H1 (cell line): ENCODE measurements at places on chromosomes 2 and 18. TPM values are rescaled to one million over a fixed set of nuclear protein-coding genes. Genes with fewer than 3 reads are reported as not detected.
A peak's percentile ranks its signal among the peaks of the same experiment; 100 is the strongest.

GRCh38 chr2:27381577-27382181 is 1.1 kb upstream of the ZNF513 start:
- no peak for DNase-seq

DNA sequence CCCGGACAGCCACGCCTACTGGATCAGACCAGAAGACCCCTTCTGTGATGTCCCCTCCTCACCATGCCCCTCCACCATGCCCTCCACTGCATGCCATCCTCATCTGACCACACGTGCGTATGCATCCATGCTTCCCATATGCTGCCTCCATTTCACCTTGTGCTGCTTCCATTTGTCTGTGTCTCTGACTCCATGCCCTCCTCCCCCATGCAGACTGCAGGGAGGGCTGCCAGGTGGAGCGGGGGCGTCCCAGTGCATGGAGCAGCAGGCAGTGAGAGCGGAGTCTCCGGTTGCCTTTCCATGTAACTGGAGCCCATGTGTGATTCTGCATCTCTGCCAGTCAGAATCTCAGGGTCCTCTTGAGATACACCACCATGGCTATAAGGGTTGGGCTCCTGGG is 52.6 kb downstream of the COA5 start:
- no peak for DNase-seq

GRCh38 chr2:66461664-66462500 is 27.0 kb downstream of the MEIS1 start:
- no peak for DNase-seq

The CCBE1 gene
- 2.6 and 4.4 TPM in 2 replicates for total RNA-seq

- DNase-seq: no peak
Measured at GRCh38 chr2:123514613-123515207, 510.4 kb upstream of the CNTNAP5 start.

DNA sequence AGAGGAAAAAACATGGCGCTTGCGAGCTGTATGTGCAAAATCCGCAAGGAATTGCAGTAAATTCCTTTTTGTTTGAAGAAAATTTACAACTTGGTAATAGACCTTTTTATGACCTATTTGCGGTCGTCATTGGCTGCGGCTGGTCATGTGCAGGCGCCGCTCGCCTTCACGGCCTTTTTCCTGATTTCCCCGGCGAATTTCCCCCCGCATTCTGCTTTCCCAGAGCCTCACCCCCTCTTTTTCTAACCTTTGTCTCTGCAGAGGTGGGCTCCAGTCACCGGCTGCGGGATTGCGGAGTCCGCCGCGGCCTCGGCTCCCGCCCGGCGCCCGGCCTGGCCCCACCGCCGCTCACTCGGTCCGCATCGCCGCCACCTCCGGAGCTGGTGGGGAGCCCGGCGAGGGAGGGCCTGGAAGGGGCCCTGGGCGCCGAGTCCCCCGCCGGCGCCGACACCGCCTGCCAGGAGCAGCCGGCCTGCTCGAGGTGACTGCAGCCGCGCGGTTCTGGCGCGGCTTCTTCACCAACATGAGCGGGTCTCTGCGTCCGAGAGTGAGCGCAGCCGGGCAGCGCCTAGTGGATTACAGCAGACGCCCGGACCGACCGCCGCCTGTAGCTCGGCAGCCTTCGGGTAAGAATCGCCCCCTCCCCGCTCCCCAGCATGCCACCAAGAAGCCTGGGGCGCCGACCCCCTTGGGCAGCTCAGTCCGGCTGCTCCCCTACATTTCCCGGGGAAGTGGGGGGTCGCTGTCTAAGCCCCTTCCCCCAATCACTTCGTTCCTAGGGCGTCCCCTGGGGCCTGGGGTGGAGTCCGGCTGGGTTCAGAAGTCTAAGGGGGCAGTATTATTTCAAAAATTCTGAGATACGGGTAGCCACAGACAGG is 7.1 kb downstream of the HOXD8 start:
- peak; percentile 68 for DNase-seq

DNA sequence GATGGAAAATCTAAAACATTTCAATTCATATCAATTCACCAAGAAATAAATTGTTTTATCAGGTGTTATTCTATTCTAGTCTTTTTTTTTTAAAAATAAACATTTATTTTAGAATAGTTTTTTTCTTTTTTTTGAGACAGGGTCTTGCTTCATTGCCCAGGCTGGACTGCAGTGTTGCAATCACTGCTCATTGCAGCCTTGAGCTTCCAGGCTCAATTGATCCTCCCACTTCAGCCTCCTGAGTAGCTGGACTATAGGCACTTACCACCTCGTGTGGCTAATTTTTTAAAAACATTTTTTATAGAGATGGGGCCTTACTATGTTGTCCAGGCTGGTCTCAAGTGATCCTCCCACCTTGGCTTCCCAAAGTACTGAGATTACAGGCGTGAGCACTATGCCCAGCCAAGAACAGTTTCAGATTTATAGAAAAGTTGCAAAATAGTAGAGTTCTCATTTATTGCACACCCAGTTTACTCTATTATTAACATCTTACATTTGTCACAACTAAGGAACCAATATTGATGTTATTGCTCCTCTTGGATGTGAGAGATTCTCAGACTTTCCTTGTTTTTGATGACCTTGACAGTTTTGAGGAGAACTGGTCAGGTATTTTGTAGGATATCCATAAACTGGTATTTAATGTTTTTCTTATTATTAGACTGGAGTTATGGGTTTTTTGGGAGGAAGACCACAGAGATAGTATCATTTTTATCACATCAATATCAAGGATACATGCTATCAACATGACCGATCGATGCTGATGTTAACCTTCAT is 29.9 kb downstream of the PDE6D start:
- DNase-seq: no peak

- no peak for DNase-seq
Measured at GRCh38 chr18:49041435-49042245, 90.9 kb upstream of the SMAD7 start.

DNA sequence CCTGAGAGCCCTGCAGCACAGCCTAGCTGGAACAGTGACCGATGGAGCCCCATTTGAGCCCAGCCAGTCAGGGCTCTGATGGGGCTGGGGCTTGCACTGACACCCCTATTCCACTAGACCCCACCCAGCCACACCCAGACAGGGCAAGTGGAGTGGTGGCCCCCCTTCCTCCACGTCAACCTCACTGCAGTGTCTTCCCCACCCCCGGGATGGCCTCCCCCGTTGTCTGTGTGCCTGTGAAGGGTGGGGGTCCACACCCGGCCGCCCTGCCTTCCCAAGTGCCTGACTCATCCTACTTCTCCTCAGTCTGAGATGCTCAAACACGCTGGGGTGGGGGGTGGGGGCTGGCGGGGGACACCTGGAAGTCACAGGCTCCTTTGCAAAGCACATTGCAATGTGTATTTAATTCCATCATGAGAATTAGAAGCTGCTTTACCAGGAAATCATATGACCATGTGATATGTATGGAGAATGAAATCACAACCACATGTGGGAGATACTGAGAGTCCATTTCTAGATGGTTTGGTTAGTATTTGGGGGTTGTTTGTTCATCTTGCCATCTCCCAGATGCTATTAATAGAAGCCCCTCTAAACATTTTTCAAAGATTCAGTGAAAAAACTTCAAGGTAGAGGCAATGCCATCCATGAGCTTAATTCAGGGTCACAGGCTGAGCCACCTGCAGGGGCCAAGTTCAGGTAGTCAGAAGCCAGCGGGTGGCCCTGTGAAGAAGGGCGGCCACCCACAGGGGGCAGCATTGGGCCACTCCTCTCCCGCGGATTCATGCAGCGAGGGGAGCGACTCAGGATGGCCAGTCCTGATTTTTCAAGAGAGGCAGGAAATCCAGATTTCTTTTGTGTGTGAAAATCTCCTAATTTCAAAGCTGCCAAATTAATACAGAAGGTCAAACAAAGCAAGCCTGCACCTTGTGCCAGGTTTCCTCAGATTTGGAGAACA is 22.7 kb upstream of the GMPPA start:
- DNase-seq: no peak

- DNase-seq: no peak
Measured at GRCh38 chr2:230327418-230328154, 593 bp downstream of the SP140L start.

The CDK5R2 gene
- total RNA-seq: not detected in 2 replicates

- no peak for DNase-seq
Measured at GRCh38 chr2:229363185-229363814, 92.2 kb upstream of the PID1 start.

DNA sequence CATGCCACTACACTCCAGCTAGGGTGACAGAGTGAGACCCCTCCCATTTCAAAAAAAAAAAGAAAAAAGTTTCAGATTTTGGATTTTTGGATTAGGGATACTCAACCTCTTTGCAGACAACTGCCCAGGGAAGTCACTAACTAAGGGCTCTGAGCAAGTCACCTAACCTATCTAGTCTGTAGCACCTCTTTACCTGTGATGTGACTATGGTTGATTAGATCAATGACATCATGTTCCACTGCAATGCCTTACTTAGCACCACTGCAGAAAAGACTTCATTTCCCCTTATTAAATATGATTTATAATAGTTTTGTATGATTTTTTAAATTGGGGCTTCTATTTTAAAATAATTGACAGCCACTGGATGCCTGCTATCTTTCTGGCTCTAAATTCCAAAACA is 41.2 kb downstream of the CUL3 start:
- no peak for DNase-seq

GRCh38 chr2:181317511-181317910 is 139.7 kb upstream of the ITGA4 start:
- no peak for DNase-seq

GRCh38 chr2:67878743-67879142 is 184.1 kb downstream of the C1D start:
- no peak for DNase-seq

DNA sequence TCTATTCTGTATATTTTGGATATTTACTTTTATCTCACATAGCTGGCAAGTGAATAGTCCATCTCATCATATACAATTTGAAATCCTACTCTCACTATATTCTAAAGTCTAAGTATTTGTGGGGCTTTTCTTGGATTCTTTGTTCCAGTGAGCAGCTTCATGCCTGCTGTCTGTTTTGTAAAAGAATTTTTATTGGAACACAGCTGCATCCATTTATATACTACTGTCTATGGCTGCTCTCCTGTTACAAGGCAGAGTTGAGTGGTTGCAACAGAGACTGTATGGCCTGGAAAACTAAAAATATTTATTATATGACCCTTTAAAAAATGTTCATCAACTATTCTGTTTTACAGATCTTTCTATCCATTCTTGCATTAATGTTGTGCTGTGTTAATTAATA is 193.3 kb upstream of the KLHL14 start:
- no peak for DNase-seq

The EFEMP1 gene
- 14.0 and 15.5 TPM in 2 replicates for total RNA-seq

DNA sequence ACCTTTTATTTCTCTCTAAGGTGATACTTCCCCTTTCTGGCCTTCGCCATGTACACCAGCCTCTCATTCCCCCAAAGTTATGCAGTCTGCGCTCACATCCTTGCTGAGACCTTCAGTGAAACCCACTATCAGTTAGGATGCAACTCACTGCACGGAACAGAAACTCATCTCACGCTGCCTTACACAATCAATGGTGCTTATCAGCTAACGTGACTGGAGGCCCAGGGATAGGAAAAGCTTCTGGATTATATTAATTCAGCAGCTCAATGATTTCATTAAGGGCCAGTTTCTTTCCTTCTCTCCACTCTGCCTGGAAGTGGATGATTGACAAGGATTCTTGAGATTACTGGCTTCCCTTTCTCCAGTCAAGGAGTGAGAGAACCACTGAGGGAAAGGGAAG is 44.8 kb downstream of the CDH2 start:
- DNase-seq: no peak

DNA sequence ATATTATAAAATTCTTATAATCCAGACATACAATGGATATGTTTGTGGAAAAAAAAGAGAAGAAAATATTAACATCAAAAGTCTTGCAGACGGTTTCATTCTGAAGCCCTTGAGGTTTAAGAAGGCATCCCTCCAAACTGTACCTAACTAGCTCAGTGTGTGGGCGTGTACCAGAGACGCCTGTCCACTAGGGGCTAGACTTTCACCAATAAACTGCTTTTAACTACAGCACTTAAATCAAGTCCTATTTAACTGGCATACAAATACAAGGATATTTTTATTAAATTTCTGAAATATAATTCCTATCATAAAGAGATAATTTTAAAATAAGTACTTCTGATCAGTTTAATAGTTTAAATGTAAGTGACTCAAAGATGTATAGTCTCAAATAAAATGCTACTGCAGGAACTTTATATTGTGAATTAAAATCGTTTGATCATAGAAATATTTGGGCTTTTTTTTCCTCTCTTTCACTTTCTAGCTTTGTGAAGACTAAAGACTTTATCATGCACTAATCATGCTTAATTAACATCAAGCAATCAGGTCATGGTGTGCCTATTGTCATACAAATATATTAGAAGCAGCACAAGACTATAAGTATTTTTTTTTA is 437.7 kb downstream of the SATB2 start:
- DNase-seq: no peak

The EHBP1 gene
- 59.6 and 64.1 TPM in 2 replicates for total RNA-seq

DNA sequence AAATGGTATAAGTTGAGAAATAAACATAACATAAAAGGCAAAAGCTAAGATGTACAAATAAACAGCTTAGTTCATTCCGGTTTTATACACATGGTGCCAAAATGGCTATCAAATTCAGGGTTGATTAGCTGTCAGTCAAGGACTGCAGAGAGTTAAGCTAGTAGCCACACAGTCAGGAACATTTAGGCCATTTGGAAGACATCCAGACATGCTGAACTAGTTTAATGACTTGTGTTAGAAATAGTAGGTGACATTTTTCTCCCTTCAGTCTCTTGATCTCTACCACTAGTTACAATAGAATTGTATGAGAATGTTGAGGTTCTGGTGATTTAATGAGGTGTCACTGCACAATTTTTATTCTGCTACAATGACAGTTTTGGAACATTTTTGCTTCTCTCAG is 394.4 kb upstream of the SPHKAP start:
- no peak for DNase-seq

The ZAP70 gene
- total RNA-seq: not detected in 2 replicates

The IAH1 gene
- total RNA-seq: 15.1 and 19.8 TPM in 2 replicates

DNA sequence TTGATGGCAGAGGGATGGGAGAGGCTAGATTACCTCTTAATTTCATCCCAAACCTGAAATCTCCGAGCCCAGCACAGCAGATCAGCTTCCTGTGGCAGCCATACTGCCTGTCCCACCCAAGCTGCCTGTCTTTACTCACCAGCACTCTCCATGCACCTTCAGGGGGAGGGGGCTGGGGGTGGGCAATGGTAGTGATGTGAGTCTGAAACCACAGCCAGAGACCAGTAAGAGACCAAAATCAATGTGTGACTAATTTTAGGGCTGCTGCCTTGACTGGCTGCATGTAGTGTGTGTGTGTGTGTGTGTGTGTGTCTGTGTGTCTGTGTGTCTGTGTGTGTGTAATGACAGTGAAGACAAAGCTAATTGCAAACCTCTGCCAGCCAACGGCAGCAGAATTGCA is 11.7 kb upstream of the TEX261 start:
- no peak for DNase-seq
